ENCODE measurements at places on chromosomes 12 and 14.

DNA sequence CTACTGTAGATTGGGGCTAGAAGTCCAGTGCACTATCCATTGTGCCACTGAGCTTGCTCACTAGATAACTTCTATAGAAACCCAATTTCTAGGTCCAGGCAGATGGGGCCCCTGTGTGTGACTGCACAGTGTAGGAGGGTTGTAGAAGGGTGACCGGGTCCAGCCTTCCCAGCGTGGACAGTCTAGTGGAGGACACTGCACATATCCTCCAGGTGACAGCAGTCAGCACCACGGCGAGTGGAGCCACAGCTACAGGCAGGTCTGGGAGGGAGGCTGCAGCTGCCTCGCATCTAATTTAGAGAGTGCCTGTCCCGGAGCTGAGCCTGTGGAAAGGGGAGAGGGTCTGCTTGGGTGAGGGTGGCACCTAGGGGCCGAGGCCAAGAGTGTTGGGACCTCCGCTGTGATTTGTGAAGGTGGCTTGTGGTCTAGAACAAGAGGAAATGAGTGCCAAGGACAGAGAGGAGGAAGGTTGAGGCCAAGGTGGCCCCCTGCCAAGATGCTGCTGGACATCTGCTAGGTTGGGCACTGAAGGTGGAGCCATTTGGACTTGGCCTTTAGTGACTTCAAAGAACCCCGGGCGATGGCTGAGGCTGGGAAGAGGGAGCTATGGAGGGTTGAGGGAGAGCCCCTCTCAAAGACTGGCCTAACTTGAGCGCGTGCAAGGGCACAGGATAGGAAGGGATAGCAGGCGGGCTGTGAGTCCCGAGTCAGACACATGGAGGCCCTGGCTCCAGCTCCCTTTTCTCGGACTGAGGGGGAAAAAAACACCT lies 46.0 kb upstream of the TRAF3 start:
- no peak for DNase-seq

GRCh38 chr12:55965941-55966407 lies at the start of gene PMEL:
Gene PMEL (minus strand): TSS chr12:55966042. CDS start chr12:55966011, 31 bp downstream.
- no peak for DNase-seq

DNA sequence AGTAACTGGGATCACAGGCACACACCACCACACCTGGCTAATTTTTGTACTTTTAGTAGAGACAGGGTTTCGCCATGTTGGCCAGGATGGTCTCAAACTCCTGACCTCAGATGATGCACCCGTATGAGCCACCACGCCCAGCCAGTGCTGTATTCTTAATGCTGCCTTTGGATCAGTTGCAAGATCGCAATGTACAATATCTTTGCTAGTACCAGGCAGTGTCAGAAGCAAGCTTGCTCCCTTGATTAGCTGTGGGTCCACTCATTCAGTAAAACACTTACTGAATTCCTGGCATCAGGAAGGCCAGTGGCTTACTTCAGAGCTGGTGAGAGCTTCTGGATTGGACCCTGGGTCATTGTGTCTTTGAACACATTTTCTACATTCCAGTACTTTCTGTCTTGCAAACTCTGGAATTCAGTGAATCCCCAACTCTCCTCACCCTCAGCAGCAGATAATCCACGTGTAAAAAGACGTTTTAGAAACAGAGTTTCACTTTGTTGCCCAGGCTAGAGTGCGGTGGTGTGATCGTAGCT lies 1183.7 kb downstream of the AACS start:
- DNase-seq: no peak

GRCh38 chr14:60839057-60839456 lies 104.5 kb downstream of the MNAT1 start:
- DNase-seq: no peak

DNA sequence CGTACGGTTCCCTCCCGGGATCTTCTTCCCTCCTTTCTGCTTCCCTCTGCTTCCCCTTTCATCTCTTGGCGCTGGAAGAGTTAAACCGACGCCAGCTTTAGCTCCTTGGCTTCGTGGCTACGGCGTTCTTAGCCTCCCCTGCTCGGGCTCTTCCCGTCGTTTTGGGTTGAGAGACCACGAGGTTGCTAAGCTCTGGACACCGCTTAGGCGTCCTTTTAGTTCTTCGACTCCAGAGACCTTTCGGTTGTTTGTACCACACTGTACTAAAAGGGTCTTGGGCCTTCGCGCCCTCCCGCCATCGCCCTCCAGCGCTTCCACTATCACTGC lies 545 bp downstream of the CPSF2 start:
- no peak for DNase-seq

DNA sequence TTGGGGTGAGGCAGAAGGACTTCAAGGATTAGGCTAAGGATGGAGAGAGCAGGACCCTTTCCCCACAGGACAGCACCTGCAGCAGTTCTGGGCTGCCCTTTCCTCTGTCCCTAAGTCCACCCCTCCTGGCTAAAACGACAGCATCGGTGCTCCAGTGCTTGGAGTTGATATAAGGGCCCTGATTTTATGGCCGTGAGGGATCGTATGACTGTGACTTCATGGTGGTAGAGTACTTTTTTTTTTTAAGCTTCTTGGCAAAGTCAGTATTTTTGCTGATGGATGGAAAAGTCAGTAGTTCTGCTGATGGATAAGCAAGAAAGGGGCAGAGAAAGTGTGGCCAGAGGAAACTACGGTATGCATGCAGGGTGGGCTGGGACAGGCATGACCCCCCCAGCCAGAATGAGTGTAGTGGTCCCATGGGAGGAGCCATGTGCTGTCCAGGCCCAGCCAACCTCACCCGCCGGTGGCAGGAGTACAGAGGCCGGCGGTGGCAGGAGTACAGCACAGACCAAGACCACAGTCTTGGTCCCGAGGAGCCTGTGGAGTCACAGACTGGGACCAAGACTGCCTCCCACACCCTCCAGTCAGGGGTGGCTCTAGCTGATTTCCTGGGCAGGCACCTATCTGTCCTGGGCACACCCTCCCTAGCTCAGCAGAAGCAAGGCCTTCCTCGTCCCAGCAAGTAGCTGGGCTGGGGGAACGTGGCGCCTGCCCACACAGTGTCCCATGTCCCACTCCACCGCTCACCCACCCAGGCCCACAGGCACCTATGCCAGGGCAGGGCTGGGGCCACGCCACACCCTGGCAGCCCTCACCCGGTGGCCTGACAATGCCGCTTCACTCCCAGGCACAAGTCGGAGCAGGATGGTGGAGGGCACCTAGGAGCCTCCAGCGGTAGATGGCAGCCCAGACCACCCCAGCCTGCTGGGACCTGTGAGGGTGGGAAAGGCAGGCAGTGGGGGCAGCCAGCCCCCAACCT lies 46.3 kb downstream of the CCDC88C start:
- DNase-seq: no peak

GRCh38 chr12:50927356-50927755 lies 25.0 kb upstream of the HIGD1C start:
- DNase-seq: no peak

GRCh38 chr14:52240623-52241022 lies 26.9 kb upstream of the PTGDR start:
- no peak for DNase-seq

- DNase-seq: no peak
Measured at GRCh38 chr12:110344657-110345056, 58.9 kb downstream of the ANAPC7 start.

DNA sequence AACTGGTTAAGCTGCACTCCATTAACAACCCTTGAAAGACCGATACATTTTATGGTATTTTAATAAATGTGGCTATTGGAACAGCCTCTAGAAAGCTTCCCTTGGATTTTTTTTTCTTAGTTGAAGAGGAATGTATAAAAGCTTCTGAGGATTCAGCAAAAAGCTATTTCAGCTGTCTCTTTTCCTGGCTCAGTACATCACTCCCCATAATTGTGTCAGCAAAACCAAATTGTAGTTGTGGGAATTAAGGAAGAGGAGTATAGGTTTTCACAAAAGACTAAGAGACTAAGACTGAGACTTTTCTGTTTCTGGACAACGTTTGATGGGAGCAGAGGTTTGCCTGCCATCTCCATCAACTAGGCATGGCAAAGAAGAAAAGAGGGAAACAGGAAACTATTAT lies 106.5 kb downstream of the C12orf50 start:
- no peak for DNase-seq

- no peak for DNase-seq
Measured at GRCh38 chr12:52350786-52351185, 16.5 kb downstream of the KRT85 start.

DNA sequence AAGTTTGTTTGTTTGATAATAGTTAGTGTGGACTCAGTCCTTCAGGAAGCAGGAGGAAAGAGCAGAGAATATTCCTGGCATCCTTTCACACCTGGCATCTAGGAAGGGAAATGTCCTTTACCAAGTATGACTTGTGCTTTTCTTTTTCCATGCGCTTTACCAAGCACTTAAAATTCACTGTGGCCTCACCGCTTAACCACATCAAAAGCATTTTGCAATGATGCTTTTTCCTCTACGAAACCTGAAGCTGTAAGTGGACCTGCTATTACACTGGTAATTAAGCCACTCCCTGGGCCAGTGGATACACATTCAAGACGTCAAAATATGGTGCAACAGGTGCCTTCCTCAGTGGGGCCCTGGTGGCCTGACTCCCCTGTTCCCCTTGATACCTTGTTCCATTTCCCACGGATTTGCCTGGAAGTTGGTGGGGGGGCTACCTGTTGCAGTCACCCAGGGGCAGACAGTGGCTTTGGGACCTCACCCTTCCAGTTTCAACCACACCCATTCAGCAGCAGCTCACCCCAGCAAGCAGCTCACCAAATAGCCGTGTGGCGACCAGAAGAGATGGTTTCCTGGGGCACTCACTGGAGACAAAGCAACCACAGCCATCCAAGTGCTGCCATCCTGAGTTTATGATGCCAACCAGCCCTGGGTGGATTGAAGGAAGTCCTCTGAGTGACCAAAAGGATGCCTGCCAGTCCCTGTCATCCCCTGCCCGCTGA lies 14.2 kb upstream of the FZD10 start:
- no peak for DNase-seq

DNA sequence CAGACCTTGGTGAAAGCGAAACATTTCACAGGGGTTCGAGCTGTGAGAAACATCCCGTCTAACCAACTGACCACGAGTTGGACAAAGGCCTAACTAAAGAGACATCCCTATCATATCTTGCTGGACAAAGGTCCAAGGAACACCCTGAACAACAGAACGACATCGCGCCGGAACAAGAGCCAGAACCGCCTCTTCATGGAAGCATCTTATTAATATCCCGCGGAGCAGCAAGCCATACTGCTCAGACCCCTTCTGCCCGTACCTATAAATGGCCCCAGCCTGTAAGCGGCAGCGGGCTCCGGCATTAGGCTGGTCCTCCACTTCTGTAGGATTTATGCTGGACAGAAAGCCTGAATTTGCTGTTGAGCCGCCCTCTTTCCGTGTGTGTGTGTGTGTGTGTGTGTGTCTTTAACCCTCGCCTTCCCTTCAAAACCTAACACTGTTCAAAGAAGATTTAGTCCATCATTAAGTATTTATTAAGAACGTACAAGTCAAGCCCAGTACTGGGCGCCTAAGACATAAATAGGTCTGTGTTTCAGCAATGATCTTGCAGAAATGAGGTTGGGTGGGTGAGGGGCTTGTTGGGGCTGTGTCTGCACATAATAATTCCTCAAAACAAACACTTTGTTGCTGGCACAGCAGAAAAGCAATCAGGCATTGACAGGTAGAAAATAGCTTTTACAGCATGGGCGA lies 1.9 kb downstream of the SLC6A15 start:
- no peak for DNase-seq

- DNase-seq: no peak
Measured at GRCh38 chr12:109572506-109572845, 828 bp downstream of the MMAB start.

- no peak for DNase-seq
Measured at GRCh38 chr12:31714406-31715271, 14.2 kb downstream of the AMN1 start.

- DNase-seq: no peak
Measured at GRCh38 chr14:49653508-49653907, 18.5 kb upstream of the DNAAF2 start.

DNA sequence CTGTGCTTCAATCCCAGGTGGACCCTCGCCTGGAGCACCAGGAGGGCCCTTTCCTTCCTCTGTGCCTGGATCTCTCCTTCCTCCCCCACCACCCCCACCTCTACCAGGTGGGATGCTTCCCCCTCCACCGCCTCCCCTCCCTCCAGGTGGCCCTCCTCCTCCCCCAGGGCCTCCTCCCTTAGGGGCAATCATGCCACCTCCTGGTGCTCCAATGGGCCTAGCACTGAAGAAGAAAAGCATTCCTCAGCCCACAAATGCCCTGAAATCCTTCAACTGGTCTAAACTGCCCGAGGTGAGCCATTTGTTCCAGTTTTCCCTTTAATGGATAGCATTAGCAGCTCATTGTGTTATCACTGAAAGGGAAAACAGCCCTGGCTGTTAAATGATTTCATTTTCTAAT lies 134.0 kb downstream of the GPR135 start:
- no peak for DNase-seq

DNA sequence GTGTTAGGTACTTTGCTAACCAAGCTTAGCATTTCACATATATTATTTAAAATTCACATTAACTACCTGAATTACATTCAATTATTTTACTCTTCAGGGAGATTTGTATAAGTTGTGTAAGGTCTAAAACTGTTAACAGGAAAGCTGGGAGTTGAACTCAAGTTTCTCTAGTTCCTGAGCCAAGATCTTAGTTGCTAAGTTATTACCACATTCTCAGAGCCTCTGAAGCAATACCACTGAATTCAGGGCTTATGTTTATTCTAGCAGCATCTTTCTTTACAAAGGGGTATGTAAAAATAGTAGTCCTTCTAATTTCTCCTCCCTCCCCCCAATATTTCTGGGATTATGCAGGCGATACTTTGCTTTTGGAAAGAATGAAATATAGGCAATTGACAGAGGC lies 786.8 kb downstream of the DIO2 start:
- DNase-seq: no peak

DNA sequence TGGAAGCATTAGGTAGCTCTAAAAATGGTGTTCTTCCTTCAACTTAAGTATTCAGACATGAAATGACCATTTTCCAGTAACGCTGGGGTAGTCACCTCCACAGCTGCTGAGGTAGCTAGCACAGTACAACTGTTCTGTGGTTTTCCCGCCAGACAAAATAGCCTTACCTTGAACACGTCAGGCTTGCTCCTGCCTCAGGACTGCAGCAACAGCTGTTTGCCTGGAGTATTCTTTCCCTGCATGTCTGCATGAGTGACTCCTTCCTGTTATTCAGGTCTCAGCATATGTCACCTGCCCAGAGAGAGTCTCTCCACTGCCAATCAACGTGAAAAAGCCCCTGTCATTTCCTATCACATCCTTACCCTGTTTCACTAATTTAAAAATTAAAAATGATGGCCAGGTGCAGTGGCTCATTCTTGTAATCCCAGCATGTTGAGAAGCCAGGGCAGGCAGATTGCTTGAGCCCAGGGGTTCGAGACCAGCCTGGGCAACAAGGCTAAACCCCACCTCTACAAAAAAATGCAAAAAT lies 37.9 kb downstream of the WDR89 start:
- DNase-seq: no peak

GRCh38 chr14:50756300-50756699 lies 74.7 kb downstream of the NIN start:
- no peak for DNase-seq

DNA sequence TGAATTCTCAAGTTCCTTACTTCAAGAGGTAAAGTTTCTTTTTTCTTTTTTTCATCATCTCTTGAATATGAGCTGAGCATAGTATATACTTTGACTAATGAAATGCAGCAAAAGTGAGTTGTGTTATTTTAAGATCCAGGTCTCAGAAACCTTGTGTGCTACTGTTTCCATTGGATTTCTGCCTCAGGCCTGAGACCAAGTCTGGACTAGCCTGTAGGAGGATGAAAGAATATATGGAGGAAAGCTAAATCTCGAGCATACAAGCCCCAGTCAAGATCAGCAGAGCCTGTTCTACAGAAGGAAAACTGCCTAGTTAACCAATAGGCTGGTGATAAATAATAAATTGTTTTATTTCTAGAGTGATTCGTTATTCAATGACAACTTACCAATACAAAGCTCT lies 652.5 kb downstream of the C12orf50 start:
- no peak for DNase-seq

- DNase-seq: no peak
Measured at GRCh38 chr14:45091710-45092109, 7.8 kb downstream of the PRPF39 start.

All from stimulated activated CD4-positive, alpha-beta T cell treated with anti-CD3 and anti-CD28 coated beads, Interleukin-1b, Interleukin-23, amount 100 ng/mL, for 1 hour (primary cell).